Activated CD4-positive, alpha-beta memory T cell treated with anti-CD3 and anti-CD28 coated beads for 36 hours (primary cell): ENCODE measurements at places on chromosomes 2 and 18. TPM values are rescaled to one million over a fixed set of nuclear protein-coding genes. Genes with fewer than 3 reads are reported as not detected.

- no peaks in the 10 kb centered on the region for H3K36me3 ChIP-seq
- no peak overlapping the region for H3K27ac ChIP-seq
- DNase-seq: no peak
These were observed 118.3 kb upstream of the FAM136A start for GRCh38 chr2:70420143-70420542.

GRCh38 chr2:5698134-5698533 is 6.0 kb downstream of the SOX11 start:
- H3K4me3 ChIP-seq: no peak overlapping the region
- peaks cover 52% of the 10 kb centered on the region for H3K27me3 ChIP-seq
- peaks cover 4% of the 10 kb centered on the region for H3K36me3 ChIP-seq
- no peak for DNase-seq

GRCh38 chr2:178006710-178007109 is 65.9 kb downstream of the PDE11A start:
- H3K4me3 ChIP-seq: no peak overlapping the region
- no peaks in the 10 kb centered on the region for H3K4me1 ChIP-seq
- DNase-seq: no peak

DNA sequence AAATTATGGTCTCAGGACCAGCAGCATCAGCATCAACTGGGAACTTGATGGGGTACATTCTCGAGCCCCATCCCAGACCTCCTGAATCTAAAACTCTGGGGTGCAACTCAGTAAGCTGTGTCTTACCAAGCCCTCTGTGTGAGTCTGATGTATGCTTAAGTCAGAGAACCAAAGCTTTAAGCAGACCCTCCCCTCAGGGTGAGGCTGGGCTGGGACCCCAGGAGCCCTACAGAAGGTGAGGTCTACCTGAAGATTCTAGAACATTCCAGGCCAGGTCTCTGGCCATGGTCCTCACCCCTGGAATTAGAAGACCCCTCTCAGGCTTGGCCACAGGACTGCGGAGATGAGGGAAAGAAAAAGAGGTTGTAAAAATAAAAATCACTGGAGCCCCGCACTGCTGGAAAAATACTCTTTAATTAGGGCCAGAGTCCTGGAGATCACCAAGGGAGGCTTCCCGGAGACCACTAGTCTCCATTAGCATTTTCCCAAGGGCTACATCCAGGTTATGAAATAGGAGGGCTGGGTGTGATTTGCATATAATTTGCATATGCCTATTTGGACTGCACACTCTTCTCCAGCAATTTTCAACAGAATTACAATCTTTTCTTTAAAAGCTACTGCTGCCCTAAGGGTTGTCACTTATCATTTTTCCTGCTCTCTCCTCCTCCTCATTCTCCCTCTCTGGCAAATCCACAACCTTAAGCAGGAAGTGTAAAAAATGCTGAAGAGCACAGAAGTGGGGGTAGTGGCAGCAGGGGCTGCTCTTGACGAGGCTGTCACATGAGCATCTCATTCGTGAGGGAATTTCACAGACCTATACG is 100.2 kb downstream of the ZBTB7C start:
- no peaks in the 10 kb centered on the region for H3K36me3 ChIP-seq
- H3K27me3 ChIP-seq: peaks cover 6% of the 10 kb centered on the region

DNA sequence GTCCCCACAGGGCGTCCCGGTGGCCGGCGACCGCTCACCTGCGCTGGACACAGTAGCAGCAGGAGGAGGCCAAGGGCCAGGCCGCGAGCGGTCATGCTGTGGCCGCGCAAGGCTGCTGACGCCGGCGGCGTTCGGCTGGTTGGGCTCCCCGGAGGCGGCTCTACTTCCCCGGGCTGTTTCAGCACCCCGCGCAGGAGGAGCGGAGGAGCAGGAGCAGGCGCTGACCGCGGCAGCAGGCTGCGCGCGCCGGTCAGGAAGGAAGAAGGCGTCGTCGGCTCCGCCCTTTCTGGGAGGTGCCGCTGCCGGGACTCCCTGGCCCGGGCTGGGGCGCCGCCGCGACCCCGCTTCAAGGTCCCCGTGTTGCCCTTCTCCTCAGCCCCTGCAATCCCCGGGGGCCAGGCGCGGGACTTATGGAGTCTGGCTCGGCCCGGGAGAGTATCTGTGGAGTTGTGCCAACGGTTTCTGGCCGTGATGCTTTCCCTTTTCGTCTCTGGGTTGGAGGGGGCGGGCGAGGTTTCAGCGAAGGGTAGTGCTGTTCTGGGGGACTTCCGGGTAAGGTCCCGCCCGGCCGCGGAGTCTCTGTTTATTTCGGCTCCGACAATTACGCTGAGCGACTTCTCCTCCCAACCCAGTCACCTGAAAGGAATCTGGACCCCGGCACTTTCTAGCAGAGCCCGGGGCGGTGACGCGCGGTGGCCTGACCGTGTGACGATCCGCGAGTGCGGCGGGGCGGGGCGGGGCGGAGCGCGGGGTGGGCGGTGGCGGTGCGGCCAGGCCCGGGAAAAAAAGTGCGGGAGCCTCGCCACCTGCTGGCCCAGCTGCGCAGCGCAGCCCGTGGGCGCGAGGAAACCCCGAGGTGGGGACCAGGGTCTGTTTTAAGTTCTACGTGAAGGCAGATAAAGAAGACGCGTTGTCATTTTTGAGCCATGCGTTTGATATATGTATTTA is at the start of gene NPC1:
NPC1 (minus strand) TSS at position 258 of the 948 bp plus-strand sequence; CDS start at position 95, 163 bp downstream.
- H3K4me1 ChIP-seq: peaks cover 30% of the 10 kb centered on the region
- peak within 1 kb of the TSS; percentile 93 for H3K27ac ChIP-seq
- H3K4me3 ChIP-seq: peak within 1 kb of the TSS; percentile 95
- peaks cover 3% of the 10 kb centered on the region for H3K36me3 ChIP-seq
- H3K27me3 ChIP-seq: peaks cover 3% of the 10 kb centered on the region

STK11IP gene
- total RNA-seq: 28.9 TPM

DNA sequence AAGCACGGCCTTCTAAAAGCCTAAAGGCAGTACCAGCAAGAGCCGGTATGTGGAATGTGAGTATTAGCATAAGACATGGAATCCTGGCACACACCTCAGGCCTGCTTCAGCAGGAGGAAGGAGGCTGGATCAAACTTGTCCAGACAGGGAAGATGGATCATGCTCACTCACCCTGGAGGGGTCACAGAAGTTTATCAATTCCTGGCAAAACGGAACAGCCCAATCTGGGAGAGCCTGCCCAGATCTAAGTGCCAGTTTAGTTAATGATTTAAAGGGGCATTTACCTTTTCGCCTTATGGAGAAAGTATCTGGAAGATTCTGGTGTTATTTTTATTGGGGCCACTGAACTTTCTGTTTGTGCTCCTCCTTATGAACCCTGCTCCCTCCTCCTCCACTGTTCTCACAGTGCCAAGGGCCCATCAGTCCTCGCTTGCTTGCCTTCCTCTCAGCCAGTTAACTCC is 58.3 kb upstream of the NFE2L2 start:
- no peak overlapping the region for H3K4me3 ChIP-seq
- H3K36me3 ChIP-seq: peaks cover 5% of the 10 kb centered on the region
- no peaks in the 10 kb centered on the region for H3K27me3 ChIP-seq
- DNase-seq: no peak
- H3K27ac ChIP-seq: no peak overlapping the region

GRCh38 chr2:173818285-173818684 is 146.9 kb downstream of the SP3 start:
- H3K4me3 ChIP-seq: no peak overlapping the region

DYSF gene
- total RNA-seq: not detected

DNA sequence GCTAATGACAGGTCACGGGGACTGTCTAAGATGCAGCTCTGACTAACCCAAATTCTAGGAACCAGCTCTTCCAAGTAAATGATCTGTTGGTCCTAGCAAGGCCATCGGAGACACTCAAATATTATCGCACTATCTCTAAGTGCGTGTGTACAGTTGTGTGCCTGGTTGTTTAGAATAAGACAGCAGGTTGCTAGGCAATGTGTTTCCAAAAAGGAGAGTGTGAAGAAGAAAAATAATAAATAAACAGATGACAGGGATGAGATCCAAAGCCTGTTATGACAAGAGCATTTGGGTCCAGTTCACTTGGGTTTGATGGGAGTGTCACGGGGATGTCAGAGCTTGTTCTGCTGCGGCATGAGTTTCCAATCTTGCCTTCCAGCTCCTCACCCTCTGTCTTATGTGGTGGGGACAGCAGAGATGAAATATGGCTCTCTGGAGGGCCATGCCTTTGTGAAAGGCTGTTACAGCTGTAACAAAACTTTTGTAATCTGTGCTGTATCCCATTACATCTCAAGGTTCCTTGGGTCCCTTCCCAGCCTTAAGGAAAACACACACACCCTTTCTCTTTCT is 127.5 kb upstream of the TNP1 start:
- no peaks in the 10 kb centered on the region for H3K4me1 ChIP-seq
- H3K27ac ChIP-seq: no peak overlapping the region
- no peak overlapping the region for H3K4me3 ChIP-seq
- DNase-seq: no peak
- H3K36me3 ChIP-seq: no peaks in the 10 kb centered on the region
